ENCODE measurements at places on chromosomes 6 and 20. TPM values are rescaled to one million over a fixed set of nuclear protein-coding genes. Genes with fewer than 3 reads are reported as not detected.

DNA sequence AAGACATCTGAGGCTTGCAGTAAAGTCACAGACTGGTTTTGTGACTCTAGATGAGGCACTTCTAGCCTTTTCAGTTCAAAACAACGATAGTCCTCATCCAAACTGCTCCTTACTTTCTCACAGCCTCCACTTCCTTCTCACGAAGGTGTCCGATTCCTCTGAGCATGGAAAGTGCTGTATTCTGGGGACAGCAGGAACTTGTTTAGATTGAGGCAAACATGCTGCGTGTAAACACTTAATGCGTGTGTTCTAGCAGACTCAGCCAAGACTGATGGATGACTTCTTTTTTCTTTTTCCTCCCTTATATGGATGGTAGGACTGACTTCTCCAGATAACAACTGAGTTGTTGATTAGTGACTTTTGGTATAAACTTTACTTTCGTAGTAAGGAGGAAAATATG, 80.2 kb upstream of the PRDM1 start:
- DNase-seq = no peak

- DNase-seq = no peak
Observed at GRCh38 chr20:61968036-61968810, 97.5 kb downstream of the TAF4 start.

- peak; percentile 21 for DNase-seq
Observed at GRCh38 chr20:38805958-38806854, 709 bp downstream of the PPP1R16B start.

DNA sequence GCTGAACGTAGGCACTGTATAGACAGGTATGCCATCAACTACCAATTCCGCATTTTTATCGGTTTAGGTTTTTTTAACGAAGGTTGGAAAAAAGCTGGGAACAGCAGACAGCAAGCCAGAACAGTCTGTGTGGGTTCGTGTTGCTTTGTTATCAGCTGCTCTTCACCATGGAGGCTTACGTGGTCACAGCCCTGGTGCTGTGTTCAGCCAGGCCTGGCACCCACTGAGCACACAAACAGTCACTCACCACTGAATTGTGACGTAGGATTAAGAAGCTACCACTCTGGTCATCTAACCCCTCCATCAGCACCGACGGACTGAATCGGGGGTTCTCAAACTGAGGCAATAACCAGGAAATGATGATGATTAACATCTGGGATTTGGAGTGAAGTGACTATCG, 13.2 kb downstream of the FAM210B start:
- no peak for DNase-seq

- no peak for DNase-seq
Observed at GRCh38 chr6:12081771-12082170, 69.7 kb downstream of the HIVEP1 start.

DNA sequence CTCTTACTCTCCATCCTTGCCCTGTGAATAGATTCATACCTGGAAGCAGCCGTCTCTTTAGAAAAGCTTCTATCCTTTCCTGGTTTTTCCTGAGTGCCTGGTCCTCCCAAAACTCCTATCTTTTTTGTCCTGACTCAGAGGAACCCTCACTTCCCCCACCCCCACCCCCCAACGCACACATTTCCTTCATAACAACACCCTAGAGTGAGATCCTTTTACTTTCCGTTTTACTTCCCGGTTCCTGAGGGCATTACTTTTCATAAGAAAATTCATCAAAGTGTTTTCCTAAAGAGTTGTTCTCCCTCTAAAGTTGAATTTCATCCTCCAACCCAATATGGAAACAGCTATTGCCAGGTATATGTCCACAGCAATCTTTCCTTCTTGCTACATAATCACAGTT, 327.0 kb downstream of the NRN1 start:
- no peak for DNase-seq

DNA sequence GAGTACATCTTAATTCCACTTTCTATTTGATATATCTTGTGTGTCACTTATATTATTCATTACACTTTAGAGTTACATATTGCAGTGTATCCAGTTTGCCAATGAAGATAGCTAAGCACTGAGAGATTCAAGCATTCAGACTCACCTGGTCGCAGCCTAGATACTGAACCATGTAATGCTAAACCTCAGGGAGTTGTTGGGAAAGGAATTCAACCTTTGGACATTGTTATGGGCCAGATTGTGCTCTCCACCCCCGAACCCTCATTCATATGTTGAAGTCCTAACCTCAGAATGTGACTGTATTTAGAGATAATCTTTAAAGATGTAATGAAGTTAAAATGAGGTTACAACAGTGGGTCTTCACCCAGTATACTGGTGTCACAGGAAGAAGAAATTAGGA, 13.8 kb upstream of the KIF16B start:
- DNase-seq = no peak

GRCh38 chr6:143901885-143902750, 37.8 kb downstream of the ZC2HC1B start:
- DNase-seq = peak; percentile 3

- no peak for DNase-seq
Observed at GRCh38 chr20:1327827-1328679, 886 bp downstream of the SDCBP2 start.

DNA sequence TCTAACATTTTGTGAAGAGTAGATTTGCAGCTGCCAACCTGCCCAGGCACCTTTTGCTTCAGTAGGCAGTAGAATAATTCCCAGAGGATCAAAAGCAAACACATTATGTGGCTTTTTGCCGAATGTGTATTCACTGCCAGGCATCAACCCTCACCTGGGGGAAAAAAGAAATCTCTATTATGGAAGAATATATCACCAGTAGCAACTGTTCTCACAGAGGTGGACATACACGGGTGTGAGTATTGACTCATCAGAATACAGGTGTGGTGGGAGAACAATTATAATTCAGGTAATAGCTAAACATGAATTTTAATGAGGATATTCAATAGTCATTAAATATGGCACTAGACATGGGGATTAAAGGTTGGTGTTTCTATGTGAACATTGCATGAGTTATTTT, 910.7 kb downstream of the TFAP2A start:
- no peak for DNase-seq

DNA sequence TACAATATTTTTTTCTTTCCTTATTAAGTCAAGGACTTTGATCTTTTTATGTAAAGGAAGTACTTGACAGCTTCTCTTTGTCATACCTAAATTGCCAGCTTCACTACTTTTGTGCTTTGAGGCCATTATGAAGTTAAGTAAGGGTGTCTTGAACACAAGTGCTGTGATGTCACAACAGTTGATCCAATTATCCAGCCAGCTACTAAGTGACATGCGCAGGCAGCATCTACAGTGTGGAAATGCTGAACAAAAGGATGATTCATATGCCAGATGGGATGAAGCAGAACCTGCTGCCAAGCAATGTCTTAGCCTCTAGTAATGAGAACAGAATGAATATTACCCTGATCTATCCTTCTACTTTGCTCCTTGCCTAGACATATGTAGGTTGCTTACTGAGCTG, 68.3 kb upstream of the TMEM244 start:
- peak; percentile 93 for DNase-seq

GRCh38 chr6:112576423-112576822, 229.3 kb downstream of the RFPL4B start:
- DNase-seq = no peak

DNA sequence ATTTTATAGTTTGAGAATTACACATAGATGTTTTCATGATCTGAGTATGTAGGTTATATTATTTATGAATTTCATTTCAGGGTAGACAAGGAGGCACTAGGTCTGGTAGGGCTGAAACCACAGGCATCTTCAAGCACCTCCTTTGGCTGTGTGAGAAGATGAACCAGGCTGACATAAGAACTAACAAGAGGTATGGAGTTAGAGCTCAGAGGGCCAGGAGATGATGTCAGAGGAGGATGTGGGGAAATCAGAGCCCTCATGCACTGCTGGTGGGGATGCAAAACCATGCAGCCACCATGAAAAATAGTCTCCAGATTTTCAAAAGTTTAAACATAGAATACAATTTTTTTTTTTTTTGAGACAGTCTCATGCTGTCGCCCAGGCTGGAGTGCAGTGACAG, 13.6 kb upstream of the RIPOR3 start:
- DNase-seq = peak; percentile 67

GRCh38 chr6:85579581-85579980, 14.1 kb downstream of the SNX14 start:
- DNase-seq = no peak

GRCh38 chr20:32611286-32611685, 26.2 kb upstream of the NOL4L start:
- DNase-seq = no peak

DNA sequence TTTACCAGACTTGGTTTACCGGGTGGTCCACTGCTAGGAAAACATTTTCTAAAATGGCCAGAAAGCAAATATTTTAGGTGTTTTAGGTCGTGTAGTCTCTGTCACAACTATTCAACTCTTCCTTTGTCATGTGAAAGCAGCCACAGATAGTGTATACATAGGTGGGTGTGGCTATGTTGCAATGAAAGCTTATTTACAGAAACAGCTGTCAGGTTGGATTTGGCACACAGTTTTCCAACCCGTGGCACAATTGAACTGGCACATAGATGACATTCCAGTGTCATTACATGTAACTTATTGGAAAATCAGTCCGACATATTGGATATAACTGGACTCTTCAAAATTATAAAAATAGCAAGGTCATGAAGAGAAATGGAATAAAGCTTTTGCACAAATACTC, 68.9 kb upstream of the KCNQ5 start:
- peak; percentile 73 for DNase-seq

GRCh38 chr20:47487175-47487917, 14.3 kb upstream of the NCOA3 start:
- no peak for DNase-seq

DNA sequence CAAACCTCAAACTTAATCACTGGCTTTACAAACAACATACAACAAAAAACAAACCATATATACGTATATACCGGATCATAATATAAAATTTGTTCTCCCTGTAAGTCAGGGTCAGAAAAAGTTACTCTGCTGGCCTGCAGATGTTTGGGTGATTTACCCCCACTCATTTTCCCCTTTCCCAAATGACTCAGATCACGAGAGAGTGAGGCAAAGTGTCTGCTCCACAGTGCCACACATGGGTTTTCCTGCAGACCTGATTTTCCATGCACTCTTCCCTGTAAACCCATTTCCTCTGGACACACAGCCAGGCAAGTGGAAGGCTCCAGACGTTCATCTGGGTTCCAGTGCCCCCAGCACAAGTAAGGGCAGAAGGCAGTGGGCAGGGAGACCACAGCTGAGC, 23.5 kb downstream of the GFOD1 start:
- DNase-seq = no peak

DNA sequence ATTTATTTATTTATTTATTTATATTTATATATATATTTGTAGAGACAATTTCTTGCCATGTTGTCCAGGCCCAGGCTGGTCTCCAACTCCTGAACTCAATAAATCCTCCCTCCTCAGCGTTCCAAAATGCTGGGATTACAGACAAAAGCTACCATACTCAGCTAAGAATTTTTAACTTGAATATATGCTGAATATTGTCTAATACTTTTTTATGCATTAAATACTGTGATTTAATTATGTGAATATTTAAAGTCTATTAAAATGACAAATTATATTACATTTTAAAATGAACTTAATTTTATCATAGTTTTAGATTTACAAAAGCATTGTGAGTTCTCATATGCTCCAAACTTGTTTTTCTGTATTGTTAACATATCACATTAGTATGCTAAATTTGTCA, 1022.4 kb downstream of the GRIK2 start:
- DNase-seq = no peak

DNA sequence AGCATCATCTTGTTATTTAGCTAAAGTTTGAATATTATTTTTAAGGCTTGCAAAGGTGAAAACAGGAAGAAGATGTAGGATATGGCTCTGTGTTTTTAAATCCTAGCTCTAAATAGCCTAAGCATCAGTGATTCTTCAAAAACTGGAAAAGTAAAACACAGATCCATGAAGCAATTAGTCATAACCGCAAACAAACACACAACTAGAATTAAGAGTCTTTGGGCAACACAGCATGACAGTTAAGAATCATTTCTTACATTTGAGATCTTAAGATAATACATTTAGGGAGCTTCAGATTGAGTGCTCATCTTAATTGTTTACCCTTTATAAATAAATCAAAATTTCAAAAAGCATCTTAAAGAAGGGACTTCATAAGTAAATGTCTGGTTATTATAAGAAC, 115.8 kb upstream of the MAP7 start:
- no peak for DNase-seq

DNA sequence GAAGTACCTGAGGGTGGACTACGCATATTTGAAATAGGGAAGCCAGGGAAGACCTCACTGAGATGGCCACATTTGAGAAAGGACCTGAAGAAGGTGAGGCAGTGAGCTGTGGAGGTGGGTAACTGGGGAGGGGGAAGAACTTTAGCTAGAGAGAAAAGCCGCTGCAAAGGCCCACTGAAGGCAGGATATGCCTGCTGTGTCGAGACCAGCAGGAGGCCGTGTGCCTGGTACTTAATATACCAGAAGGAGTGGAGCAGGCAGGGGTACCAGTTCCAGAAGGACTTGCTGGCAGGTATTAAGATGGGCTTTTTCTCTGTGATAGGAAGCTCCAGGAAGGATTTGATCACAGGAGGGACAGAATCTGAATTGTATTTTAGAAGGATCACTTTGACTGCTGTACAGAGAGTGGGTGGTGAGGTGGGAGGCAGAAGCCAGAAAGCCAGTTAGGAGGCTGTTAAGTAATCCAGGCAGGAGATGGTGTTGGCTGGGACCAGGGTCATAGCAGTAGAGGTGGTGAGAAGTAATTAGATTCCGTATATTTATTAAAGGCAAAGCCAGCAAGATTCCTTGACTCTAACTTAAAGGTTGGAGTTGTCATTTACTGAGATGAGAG, 54.2 kb upstream of the FANCE start:
- DNase-seq = no peak

DNA sequence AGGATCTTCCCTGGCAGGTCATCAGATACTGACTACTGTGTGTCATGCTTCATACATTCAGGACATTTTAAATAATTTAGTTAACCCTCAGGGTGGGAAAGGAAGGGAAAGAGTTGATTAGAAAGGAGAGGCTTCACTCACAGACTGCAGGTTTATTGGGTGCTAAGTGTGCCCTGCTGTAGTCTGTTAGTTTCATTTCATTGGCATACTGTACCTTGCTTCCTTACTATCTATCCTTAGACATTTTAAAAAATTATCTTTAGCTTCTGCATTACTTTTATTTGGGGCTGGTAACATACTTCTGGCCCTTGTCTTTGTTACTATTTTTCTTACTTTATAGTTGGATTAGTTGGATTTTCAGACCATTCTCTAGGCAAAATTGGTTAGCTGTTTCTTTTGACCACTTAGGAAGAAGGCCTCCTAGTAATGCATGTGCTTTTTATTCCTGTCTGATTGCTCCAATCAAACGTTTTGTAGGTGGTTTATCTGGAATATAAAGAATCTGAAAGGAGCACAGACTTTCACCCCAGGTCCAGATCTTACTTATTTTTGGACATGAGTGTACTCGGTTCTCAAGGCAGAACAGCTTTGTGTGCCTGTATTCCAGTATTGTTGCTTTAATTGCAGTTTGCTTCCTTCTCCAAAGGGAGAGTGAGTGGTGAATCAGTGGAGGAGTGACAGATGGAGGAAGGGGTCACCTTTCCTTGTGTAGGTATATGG, 82.7 kb upstream of the PRDM1 start:
- no peak for DNase-seq

HSPA1L gene
- 1.3 TPM for total RNA-seq

PAK5 gene
- total RNA-seq = not detected

ALDH5A1 gene
- total RNA-seq = 0.86 TPM

MARCKS gene
- total RNA-seq = 154 TPM

LGSN gene
- total RNA-seq = not detected

RPS6KA2 gene
- total RNA-seq = 45.1 TPM

KIF6 gene
- total RNA-seq = 0.51 TPM

UBE2J1 gene
- 43.4 TPM for total RNA-seq

DLL1 gene
- total RNA-seq = 0.86 TPM

RALGAPB gene
- total RNA-seq = 20.2 TPM

ARHGAP40 gene
- total RNA-seq = not detected

HELZ2 gene
- total RNA-seq = 25.2 TPM

TSBP1 gene
- not detected for total RNA-seq

SPDEF gene
- total RNA-seq = not detected

Measured in GM23248 (cell line).